Central memory CD8-positive, alpha-beta T cell (primary cell): ENCODE measurements at places on chromosomes 13 and 19.
A peak's percentile ranks its signal among the peaks of the same experiment; 100 is the strongest.

DNA sequence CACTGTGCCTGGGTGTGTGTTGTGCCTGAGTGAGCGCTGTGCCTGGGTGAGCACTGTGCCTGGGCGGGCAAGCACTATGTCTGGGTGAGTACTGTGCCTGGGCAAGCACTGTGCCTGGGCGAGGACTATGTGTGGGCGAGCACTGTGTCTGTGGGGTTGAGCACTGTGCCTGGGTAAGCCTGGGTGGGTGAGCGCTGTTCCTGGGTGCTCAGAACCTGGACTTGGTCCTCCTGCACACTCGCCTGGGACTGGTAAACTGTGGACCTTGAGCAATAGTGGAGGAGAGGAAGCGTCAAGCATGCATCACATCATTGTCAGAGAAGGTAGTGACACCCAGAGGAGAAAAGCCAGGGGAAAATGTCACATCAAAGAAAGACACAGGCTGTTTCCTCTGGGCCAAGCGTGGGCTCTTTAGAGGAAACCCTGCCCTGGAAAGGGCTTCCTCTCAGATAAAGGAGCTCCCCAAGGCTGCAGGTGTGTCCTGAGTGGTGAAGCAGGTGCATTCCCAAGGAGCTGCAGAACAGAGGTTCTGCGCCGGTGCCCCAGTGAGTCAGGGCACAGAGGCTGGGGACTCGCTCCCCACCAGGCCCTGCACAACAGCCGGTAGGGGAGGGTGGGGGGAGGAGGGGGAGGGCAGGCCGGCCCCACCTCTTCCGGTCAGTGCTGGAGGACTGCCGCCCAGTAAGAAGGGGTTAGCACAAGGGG lies 141.2 kb downstream of the TEX29 start:
- no peak for DNase-seq
- no peaks in the 10 kb centered on the region for H3K4me1 ChIP-seq
- H3K27ac ChIP-seq = no peak overlapping the region
- H3K27me3 ChIP-seq = peaks cover 29% of the 10 kb centered on the region
- no peak overlapping the region for H3K4me3 ChIP-seq

DNA sequence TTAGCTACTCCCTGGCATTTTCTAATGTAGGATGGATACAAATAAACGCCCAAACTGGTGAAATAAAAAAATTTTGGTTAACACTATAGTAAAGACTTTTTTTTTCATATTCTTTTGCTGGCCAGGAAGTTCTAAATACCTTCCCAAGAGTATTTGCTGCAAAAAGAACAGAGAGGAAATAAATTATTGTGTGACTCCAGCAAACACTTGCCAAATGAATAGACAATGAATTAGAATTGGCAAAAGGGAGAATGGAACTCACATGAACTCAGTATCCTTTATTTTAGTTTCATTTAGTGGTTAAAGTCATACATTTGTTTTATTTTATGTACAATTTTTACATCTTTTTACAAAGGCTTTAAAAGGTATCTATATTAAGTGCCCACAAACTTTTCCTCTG lies 58.1 kb downstream of the LACC1 start:
- H3K36me3 ChIP-seq = no peaks in the 10 kb centered on the region
- H3K27me3 ChIP-seq = peaks cover 28% of the 10 kb centered on the region
- H3K4me3 ChIP-seq = no peak overlapping the region

DNA sequence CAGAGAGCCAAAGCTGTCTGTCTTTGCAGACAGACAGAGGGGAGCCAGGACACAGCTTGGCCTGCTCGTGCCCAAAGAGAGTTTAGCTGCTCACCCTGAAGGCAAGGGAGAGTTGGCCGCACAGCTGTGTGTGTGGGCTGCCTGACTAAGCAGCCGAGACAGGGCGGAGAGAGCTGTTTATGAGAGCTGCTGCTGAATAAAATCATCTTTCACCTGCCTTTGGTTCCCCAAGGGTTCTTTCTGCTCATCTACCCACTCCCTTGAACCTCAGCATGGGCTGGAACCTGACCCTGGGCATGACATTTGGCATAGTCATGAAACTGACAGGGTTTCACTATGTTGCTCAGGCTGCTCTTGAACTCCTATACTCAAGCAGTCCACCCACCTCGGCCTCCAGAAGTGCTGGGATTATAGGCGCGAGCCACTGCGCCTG lies 98.2 kb downstream of the RBM26 start:
- H3K4me1 ChIP-seq = peaks cover 10% of the 10 kb centered on the region
- H3K36me3 ChIP-seq = no peaks in the 10 kb centered on the region
- no peak overlapping the region for H3K4me3 ChIP-seq
- peaks cover 5% of the 10 kb centered on the region for H3K27me3 ChIP-seq
- DNase-seq = no peak

- no peaks in the 10 kb centered on the region for H3K27me3 ChIP-seq
- H3K4me1 ChIP-seq = peaks cover 43% of the 10 kb centered on the region
- H3K27ac ChIP-seq = peak overlapping the region; percentile 85
- H3K4me3 ChIP-seq = peak overlapping the region; percentile 88
Observed at GRCh38 chr19:45040059-45040771, 1.4 kb downstream of the CLASRP start.

DNA sequence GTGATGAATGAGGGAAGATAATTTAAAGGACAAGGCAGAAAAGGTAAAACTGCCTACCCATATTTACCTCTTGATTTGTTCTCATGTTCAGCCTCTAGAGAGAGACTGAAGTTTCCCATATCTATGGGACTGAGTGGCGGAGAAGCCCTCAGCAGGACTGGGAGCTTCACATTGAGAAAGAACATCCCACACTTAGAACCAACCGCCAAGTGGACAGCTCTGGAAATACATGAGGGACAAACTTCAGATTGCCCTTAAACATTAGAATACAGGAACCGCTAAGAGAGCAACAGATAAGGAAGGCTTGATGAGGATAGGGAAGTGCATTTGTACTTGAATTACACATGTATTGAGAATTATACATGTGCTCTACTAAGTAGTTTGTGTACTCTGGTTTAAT lies 316.0 kb upstream of the MIR17HG start:
- H3K4me1 ChIP-seq = no peaks in the 10 kb centered on the region
- no peak for DNase-seq
- no peaks in the 10 kb centered on the region for H3K27me3 ChIP-seq
- H3K4me3 ChIP-seq = no peak overlapping the region
- no peak overlapping the region for H3K27ac ChIP-seq
- no peaks in the 10 kb centered on the region for H3K36me3 ChIP-seq

DNA sequence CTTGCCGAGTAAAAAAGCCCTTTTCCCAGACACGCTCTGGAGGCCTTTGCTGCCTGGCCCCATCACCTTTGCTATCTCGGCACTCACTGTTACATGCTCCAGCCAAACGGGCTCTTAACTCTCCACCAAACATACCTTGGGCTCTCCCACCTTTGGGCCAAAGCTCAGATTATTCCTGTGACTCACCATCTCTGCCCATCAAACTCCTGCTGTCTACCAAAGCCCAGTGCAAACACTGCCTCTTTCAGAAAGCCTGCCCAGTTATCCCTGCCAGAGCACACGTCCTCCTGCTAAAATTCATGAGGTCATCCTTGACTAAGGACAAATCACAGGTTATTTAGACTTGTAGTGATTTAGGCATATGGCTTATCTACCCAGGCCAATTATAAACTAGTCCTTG lies 48.1 kb upstream of the SERPINE3 start:
- no peak overlapping the region for H3K4me3 ChIP-seq
- no peaks in the 10 kb centered on the region for H3K36me3 ChIP-seq
- H3K27me3 ChIP-seq = peaks cover 33% of the 10 kb centered on the region
- H3K27ac ChIP-seq = no peak overlapping the region
- DNase-seq = no peak
